Forelimb muscle (tissue), 1 donor: ENCODE measurements at places on chromosomes 12 and 14. TPM values are rescaled to one million over a fixed set of nuclear protein-coding genes. Genes with fewer than 3 reads are reported as not detected.

GRCh38 chr12:45668641-45669040, 60.9 kb upstream of the ARID2 start:
- DNase-seq: no peak

GRCh38 chr12:92193846-92194245, 48.2 kb upstream of the BTG1 start:
- DNase-seq: no peak

DNA sequence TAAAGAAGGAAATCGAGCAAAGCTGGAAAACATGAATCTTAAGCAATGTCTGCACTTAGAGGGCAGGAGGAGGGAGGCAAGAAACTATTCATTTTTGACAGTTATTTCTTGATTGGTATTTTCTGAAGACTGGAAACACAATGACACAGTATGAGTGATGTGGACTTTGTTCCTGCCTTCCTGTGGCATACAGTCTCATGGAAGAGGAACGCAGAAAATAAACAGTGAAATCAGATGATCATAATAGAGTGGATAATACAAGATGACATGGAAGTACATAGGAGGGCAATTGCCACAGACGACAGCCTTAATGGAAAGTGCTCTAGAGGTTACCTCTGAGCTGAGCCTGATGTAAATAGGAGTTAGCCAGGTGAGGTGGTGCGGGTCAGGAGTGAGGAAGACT, 140.4 kb upstream of the MAX start:
- DNase-seq: no peak

SLC22A17 gene
- polyA plus RNA-seq: 23.3 TPM

MANSC1 gene
- polyA plus RNA-seq: 8.6 TPM

E2F7 gene
- 2.9 TPM for polyA plus RNA-seq

DNA sequence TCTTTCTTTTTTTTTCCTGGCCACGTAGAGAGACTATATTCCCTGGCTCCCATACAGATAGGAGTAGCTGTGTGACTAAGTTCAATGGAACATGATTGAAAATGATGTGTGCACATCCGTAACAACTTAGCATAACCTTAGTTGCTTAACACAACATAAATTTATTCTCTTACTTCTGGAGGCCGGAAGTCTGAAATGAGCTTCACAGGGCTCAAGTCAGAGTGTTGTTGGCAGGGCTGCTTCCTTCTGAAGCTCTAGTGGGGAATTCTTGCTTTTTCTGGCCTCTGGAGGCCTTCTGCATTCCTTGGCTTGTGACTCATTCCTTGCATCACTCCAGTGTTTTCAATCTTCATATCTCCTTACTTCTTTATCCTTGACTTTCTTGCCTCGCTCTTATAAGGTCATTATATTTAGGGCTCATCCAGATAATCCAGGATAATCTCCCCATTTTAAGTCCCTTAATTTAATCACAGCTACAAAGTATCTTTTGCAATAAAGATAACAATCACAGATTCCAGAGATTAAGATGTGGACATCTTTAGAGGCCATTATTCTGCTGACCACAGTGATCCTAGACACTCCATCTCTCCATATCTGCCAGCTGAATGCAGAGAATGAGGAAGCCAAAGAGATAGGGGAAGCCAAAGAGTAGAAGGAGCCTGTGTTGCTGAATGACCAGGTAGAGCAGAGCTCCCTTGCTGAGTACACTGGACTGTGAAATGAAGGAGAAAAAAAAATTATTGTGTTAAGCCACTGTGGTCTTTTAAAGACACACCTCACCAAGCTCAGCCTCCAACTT, 21.0 kb upstream of the SNX6 start:
- no peak for DNase-seq

BDKRB2 gene
- 1.1 TPM for polyA plus RNA-seq

GRCh38 chr14:92579244-92579936, 65.8 kb downstream of the RIN3 start:
- DNase-seq: no peak

- no peak for DNase-seq
Observed at GRCh38 chr12:109844983-109845823, 12.0 kb upstream of the TRPV4 start.

- no peak for DNase-seq
Observed at GRCh38 chr14:31489691-31490090, 1.9 kb upstream of the GPR33 start.

DNA sequence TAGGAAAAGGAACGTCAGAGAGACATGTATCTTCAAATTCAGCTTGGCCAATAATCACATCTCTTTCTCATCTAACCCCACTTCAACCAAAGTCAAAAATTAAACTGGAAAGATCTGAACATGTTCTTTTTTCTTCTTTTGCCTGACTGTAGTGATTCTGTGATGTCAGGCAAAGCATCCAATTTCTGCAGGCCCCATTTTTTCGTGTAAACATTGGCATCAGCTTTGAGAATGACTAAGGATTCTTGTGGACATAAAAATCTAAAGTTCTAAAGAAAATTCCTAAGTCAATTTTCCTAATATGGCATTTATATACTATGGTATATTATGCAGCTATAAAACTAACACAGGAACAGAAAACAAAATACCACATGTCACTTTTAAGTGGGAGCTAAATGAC, 89.1 kb downstream of the STXBP6 start:
- no peak for DNase-seq

DNA sequence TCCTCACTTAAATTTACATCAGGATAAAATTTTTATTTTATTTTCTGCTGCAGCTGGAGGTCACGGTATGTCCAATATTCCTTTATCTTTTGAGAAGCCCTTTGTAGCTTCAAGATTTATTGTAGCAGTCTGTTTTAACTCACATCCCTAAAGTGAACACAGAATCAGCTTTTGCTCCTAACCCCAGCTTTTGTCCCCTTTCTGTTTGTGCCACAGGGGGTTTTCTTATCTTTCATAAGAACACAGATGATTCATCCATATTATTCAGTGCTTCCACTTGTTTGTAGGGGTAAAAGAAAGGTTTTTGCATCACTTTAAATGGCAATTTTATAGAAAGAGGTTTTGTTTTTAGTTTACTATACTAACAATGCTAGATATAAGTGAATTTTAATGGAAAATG, 21.8 kb upstream of the PIK3C2G start:
- no peak for DNase-seq

DNA sequence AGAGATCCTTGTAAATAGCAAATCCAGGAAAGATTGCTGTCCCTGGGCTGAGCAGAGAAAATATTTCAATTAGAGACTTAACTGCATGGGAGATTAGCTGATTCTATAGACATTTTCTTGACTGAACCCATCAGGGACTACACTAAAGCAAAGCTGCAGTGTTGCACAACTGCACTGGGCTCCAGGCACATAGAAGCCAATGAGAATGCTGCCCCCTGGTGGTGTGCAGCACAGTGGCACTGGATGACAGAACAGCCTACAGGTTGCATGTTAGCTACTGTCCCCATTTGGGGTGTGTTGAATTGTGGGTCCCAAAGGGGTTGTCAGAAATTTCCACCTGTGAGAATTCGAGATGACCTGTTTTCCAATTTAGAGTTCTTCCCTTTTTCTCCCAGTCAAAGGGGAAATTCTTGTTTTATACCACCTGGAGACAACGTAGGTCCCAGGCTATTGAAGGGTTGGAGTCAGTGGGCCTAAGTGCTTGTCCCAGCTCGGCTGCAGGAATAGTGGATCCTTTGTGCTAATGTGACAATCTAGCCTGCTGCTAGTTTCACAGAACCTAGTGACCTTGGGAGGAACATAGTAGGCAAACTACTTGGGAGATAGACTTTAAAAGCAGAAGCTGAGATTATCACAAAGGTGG, 114.7 kb downstream of the SLC8A3 start:
- DNase-seq: no peak

GRCh38 chr14:59344691-59345455, 120.3 kb downstream of the GPR135 start:
- no peak for DNase-seq

DNA sequence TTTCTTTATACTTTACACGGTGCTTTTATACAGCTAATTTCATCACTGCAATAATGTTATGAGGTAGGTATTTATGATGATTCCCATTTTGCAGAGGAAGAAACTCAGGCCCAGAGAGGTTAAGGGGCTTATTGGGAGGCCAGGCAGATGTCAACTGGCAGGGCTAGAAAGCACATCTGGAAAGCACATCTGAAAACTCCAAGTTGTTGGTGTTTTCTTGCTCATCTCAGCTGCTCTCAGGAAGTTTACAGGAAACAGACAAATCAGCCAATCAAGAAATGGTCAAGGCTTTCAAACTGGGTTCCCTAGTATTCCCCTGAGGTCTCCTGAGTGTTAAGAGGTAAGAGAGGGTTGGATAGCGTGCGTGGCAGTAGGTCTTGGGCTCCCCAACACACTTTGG, 124.1 kb upstream of the MED13L start:
- DNase-seq: no peak

GRCh38 chr12:19144287-19144686, 14.8 kb downstream of the PLEKHA5 start:
- no peak for DNase-seq

- no peak for DNase-seq
Observed at GRCh38 chr12:52342781-52343490, 21.7 kb upstream of the KRT83 start.

DNA sequence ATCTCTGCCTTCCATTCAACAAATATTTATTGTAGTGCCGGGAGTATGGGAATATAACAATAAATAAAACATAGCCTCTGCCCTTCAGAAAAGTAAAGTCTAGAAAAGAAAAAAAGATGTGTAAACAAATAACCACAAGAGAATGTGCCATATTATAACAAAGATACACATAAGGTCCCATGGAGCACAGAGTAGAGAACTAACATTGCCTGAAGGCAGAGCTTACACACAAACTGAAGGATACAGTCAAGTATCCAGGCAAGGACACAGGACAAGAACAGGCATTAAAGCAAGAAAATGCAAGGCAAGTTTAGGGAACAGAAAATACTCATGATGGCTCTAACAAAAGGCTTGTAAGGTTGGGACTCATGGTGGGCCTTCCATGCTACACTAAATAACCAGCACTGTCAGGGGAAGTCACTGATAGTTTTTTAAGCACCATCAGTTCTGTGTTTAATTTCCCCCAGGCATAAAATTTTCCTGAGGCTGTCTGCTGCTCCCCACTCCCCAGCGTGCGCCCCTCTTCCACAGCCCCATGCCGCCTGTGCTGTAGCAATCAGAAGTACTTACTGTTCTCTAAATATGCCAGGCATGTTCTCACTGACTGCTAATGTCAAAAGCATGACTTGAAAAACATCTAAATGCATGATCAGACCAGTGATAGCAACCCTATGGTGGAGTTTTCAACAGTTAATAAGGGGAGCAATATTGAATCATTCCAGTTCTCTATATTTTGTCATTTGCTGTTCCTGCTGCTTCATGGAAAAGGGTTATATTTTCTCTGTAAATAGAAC, 77.8 kb downstream of the ANKS1B start:
- DNase-seq: no peak

AQP2 gene
- polyA plus RNA-seq: not detected

DNA sequence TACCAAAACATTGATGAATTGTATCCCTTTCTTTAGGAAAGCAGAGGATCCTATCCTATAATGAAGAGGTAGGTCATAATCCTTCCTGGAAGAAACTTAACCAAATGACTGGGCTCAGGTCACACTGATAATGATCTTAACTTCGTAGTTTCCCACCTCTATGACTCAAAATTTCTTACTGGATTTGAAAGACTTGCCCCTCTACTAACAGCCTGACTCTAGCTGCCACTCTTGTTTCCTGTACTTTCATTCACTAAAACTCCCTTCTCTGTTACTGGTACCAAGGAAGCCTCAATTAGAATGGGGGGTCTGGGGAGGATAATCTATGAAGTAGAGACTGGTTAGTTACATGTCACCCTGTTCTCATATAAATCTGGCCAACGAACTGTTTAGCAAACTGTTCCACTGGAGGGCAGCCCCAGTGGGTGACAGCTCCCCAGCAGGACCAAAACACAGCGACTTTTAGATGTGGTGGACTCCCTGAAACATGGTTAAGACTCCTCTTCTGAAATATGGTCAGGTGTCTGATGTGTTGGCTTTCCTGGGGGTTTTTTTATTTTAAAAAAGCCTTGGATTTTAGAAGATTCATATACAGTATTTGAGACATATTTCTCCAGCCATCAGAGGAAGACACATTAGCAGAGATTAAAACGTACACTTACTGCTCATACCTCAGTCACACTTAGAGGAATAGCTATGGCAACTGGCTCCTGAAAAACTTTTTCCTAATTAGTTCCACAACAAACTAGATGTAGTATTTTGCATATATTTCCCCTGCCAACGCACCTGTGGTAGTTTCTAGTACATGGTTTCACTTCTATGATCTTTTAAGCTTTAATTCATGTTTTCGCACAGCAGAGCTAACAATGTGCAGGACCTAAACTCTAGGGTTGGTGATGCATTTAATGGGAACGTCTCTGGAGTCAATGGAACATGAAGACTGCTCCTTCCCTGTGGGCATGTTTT, 72.3 kb downstream of the ACADS start:
- no peak for DNase-seq

DNA sequence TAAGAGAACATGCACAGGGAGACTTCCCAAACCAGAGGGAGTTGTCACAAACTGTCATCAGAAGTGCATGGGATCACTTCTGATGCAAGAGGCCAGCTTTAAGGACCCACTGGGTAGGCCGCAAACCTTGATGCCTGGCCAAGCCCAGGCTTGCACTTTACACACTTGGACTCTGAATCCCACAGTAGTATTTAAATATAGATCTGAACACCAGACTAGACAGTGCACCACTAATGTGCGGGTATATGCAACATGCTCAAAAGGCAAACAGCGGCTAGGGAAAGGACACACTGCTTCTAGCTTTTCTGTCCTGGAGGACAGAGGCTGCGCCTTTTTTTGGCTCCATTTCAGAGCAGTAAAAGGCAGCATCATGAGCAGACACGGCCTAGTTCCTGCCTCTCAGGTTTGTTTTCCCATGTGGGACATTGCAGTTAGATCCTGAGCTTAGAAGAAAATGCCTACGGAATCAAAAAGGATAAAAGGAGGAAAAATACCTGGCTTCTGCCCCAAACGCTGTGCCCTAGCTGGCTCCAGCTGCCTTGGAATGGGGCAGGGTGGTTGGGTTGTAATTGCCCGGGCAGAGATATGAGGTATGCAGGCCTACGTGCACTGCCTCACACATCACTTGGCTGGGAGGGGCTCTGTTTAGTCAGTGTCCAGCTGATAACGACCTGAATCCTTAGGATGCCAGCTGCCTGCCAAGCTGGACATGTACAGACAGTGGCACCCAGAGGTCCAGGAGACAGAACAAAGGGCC, 84.5 kb upstream of the EGLN3 start:
- no peak for DNase-seq

DNA sequence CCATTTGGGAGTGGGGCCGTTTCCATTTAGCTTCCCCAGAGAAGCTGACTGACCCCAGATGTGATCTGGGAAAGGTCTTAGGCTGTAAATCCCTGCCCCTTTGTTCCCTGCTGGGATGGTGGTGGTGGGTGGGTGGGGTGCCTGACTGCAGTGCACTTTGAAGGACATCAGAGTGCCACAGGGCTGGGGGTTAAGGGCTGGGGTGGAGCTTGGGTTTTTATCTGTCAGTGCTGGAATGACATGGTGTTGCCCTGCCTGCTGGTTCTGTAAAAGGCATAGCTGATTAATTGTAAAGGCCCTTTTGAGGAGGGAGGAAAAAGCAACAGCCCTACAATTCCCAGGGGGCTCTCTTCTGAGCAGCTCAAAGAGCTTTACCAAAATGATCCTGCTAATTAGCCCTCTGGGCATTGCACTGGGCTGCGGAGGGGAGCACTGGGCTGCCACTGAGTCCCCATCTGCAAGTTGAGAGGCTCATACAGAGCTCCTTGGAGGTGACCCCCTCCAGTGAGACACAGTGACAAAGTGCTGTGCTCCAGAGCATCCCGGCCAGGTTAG, 21.1 kb downstream of the PLEKHG3 start:
- no peak for DNase-seq

- DNase-seq: no peak
Observed at GRCh38 chr14:63543826-63544406, 739 bp upstream of the PPP2R5E start.

GRCh38 chr12:19801941-19802340, 362.6 kb downstream of the AEBP2 start:
- DNase-seq: no peak
